Stimulated activated naive CD8-positive, alpha-beta T cell treated with anti-CD3 and anti-CD28 coated beads, Interleukin-15, Interleukin-2, amounts not matched to agents 100 U/mL and 50 U/mL, for 24 hours (primary cell): ENCODE measurements at places on chromosomes 7 and 10.

- DNase-seq = no peak
These were observed 3.2 kb downstream of the FIS1 start for GRCh38 chr7:101241443-101242349.

DNA sequence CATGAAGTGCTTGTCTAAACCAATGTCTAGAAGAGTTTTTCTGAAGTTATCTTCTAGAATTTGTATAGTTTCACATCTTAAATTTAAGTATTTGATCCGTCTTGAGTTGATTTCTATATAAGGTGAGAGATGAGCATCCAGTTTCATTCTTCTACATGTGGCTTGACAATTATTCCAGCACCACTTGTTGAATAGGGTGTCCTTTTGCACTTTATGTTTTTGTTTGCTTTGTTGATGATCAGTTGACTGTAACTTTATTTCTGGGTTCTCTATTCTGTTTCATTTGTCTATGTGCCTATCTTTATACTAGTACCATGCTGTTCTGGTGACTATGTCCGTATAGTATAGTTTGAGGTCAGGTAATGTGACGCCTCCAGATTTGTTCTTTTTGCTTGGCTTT lies 426.6 kb upstream of the CHRM2 start:
- DNase-seq = no peak

GRCh38 chr10:44966129-44966815 lies 6.7 kb downstream of the RASSF4 start:
- DNase-seq = no peak

DNA sequence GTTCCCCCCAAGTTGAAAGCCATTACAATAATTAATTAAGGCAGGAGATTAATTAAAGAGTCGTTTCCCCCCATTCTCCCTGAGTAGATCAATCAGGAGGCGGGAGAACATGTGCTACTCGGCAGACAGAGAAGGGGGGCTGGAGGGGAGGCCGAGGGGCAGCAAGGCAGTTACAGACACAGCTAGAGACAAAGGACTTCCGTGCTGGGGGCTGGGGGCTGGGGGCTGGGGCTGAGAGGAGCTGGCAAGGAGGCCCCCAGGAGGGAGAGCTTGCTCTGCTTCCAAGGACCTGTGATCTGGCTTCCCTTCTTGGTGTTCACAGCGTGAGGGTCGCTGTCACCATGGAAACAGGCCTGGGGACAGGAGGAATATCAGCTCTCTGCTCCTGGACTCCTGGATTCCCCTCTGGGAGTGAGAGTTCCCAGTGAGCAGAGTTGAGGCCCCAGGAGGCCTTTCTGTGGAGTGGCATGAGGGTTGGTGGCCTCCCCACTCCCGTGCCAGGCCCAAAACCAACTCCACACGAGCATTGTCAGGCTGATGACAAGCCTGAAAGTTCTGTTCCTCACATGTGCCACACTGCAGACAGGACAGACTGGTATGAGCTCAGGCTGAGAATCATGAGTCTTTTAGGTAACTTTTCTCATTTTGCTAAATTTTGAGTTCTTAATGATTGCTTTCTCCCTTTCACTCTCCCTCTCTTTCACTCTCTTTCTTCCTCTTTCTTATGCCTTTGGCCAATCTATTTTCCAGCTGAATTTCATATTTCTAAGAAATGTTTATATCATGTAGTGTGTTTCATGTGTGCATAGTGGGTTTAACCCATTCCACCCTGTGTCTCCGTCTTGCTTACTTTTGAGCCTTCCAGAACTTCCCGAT lies 16.4 kb downstream of the FAM241B start:
- DNase-seq = no peak
